Mesothelial cell of epicardium (in vitro differentiated cells): ENCODE measurements at places on chromosomes 1 and 21.

GRCh38 chr1:116879478-116880133, 30.1 kb upstream of the PTGFRN start:
- DNase-seq: no peak

DNA sequence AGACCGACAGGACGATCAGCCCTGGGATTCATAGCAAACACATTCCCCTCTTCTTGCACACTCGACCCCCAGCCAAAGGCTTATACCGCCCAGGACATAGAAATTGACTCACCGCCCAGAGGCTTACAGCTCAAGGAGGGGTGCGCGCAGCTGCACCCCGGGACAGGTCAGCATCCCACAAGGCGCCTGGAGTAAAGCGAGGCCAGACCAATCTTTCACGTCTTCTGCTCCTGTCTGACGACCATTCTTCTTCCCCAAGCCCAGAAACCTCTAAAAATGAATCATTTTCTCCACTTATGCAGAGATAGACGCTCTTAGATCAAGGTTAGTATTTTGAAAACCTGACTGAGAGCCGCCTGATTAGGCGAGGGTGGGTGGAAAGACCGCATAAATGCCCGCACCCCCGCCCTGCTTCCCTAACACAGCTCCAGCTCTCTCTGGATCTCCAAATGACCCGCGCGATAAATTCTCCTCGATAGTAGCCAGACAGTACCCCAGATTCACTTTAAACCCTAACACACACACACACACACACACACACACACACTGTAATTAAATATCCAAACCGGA, 1.9 kb upstream of the LHX8 start:
- no peak for DNase-seq

- no peak for DNase-seq
Measured at GRCh38 chr1:45355683-45356082, 15.4 kb upstream of the MUTYH start.

GRCh38 chr1:33004613-33005012, 32.1 kb downstream of the AK2 start:
- DNase-seq: no peak

DNA sequence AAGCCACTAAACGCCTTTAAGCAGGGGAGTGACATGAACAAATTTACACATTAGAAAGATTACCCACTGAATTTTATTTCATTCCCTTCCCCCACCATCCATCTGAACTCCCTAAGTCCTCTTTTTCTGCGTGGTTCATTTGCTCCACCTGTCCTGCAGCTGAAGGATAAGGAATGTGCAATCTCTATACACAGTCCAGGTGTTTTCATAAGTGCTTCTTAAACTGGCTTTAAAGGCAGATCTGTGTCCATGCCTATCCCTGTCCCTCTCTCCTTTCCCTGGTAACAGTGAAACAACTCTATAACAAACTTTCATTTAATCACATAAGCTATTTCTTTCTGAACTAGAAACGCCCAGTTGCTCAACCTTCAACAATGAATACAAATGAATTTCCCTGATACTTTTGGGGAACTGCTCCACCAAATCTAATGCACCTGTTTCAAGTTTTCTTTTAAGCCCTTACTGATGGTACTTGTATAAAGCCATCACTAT, 8.4 kb downstream of the GSTM3 start:
- no peak for DNase-seq

DNA sequence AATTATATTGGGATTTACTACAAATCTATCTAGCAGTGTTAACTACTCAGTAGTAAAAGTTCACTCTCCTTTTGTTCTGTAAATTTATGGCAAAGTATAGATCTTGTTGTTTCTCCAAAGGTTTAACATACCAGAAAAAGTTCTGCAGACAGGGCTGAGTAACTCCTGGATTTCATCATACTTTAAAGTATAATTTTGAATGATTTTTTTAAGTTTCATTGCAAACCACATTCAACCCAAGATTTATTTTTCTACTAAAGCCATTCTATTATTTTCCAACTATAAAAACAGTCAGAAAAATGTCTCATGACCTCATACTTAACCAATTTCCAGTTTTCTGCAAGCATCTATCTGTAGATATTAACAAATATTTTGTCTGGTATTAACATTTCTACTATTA, 585.8 kb upstream of the ZRANB2 start:
- DNase-seq: no peak

DNA sequence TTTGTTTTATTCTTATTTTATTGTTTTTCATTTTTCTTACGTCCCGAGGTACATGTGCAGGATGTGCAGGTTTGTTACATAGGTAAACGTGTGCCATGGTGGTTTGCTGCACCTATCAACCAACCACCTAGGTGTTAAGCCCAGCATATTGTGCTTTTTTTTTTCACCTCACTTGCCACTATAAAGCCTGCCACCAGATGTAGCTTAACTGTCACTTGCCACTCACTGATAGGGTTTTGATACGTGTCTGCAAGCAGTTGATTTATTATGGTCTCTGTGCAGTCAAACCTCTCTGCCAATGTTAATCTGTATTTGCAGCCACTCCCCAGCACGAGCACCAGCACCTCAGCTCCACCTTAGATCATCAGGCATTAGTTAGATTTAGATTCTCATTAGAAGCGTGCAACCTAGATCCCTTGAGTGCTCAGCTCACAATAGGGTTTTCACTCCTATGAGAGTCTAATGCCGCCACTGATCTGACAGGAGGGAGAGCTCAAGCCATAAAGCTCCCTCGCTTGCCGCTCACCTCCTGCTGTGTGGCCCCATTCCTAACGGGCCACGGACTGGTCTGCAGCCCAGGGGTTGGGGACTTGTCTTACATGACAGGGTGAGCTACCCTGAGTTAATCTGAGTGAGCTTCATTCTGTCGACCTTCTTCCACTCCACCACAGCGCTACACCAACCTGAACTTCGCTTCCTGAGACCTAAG, 17.9 kb upstream of the ABCG1 start:
- DNase-seq: no peak

GRCh38 chr1:54559111-54559548, 11.1 kb downstream of the ACOT11 start:
- DNase-seq: no peak

- DNase-seq: no peak
Measured at GRCh38 chr1:38097284-38097898, 50.8 kb upstream of the POU3F1 start.

- DNase-seq: no peak
Measured at GRCh38 chr21:38490411-38491020, 7.8 kb downstream of the ERG start.

GRCh38 chr1:36096500-36097432, 8.1 kb downstream of the ADPRS start:
- DNase-seq: no peak

DNA sequence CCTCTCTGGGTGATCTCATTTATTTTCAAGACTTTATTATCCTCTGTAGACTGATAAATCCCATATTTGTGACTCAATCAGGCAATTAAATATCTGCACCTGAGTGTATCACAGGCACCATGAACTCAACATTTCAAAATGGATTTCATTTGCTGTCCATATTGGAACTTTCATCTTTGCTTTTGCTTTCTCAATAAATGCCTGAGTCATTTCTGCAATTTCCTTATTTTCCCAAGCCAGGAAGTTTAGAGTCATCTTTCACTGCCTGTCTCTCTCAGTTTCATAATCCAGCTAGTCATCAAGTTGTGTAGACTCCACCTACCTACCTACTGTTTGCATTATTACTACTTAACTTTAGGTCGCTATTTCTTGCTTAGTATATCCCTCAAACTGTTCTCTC, 540.9 kb downstream of the LMO4 start:
- DNase-seq: no peak

DNA sequence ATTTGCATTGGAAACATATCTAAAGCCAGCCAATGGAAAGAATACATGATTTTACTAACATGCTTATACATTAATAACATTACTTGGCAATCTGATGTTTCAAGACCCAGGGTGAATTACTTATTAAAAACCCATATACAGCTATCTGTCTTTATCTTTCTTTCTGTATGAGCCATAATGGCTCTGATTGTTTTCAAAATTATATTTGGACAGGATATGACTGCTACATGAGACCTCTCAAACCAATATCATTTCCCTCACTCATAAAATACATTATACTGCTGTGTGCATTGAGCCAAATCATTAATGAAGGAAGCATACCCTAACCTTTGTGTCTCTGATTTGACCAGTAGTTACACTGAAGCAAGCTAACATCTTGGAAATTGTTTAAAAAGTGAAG, 205.9 kb upstream of the DPYD start:
- DNase-seq: no peak

DNA sequence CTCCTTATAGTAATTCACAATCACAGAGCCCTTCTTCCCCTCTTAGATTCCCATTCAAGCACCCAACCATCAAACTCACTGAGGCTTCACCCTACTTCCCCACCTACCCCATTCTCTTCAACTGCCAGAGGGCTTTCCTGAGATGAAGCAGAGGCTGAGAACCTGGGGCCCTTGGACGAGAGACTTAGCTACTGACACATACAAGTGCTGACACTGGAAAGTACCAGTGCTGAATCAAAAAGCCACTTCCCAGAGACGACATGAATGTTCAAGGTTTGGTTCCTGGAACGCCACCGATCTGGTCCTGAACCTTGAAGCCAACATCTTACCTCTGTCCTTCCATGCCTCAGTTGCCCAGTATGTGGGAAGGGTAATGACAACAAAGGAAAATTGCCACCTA, 16.6 kb upstream of the RAP1A start:
- DNase-seq: no peak

GRCh38 chr1:8540261-8540941, 222.5 kb downstream of the SLC45A1 start:
- no peak for DNase-seq

DNA sequence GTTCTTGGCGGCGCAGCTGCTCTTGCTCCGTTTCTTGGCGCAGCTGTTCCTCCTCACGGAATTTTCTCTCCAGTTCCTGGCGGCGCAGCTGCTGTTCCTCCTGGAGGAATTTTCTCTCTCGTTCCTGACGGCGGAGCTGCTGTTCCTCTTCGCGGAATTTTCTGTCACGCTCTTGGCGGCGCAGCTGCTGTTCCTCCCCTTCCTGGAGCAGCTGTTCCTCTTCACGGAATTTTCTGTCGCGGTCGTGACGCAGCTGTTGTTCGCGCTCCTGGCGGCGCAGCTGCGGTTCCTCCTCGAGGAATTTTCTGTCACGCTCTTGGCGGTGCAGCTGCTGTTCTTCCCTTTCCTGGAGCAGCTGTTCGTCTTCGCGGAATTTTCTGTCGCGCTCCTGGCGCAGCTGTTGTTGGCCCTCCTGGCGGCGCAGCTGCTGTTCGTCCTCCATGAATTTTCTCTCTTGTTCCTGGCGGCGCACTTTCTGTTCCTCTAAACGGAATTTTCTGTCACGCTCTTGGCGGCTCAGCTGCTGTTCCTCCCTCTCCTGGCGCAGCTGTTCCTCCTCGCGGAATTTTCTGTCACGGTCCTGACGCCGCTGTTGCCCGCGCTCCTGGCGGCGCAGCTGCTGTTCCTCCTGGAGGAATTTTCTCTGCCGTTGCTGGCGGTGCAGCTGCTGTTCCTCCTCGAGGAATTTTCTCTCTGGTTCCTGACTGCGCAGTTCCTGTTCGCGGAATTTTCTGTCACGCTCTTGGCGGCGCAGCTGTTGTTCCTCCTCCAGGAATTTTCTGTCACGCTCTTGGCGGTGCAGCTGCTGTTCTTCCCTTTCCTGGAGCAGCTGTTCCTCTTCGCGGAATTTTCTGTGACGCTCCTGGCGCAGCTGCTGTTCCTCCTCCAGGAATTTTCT, 7.0 kb downstream of the TCHH start:
- no peak for DNase-seq

DNA sequence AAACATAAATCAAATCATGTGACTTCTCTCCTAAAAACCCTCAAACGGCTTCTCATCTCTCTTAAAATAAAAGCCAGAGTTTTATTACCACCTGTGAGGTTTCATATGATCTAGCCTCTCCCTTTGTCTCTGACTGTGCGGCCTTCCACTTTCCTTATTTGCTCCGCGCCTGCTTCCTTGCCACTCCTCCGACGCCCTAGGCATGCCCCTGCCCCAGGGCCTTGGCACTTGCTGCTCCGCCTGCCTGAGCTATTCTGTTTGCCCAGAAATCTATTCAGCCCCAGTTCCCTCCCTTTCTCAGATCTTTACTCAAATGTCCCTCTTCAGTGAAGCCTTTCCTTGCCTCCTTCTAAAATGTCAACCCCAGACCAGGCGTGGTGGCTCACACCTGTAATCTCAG, 57.5 kb upstream of the DISP3 start:
- DNase-seq: no peak

- no peak for DNase-seq
Measured at GRCh38 chr1:10841118-10841517, 44.7 kb upstream of the CASZ1 start.

GRCh38 chr1:245971711-245972085, 535.4 kb downstream of the SMYD3 start:
- DNase-seq: no peak

GRCh38 chr1:7418442-7419080, 352.5 kb upstream of the VAMP3 start:
- DNase-seq: peak; percentile 30

GRCh38 chr1:87951852-87952251, 623.2 kb downstream of the LMO4 start:
- no peak for DNase-seq

DNA sequence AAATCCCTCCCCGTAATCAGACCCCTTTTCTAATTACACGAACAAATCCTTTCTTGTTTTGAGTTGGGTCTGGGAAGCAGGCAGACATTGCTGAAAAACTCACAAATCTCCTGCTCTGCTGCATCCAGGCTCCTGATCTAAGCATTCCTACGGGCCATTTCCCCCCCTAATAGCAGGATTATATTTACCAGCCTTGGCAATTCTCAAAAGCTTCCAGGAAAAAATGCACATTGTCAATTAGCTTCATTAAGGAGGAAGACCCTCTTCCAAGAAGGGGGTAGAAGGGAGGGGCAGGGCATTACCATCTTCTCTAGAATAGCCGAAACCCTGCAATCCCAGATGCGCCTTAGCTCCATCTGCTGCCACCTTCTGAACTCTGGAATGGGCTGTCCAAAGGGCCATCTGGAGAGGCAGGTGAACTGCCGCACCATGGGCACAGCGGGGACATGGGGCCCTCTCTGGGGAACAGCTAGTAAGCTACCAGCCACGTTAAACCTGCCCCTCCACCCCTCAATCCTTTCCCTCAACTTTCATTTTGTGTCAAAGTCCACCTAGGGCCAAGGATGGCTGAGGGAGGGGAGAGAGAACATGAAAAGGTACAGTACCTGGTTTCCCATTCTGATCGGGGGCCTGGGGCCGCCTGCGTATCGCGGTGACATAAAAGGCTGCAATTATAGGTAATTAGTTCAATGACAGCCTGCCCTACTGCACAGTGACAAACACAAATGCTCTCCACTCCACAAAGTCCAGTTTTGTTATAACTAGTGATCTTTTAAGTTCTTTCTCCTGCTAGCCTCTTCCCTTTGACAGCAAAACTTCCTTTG, 56.8 kb downstream of the MRPL37 start:
- no peak for DNase-seq

- DNase-seq: no peak
Measured at GRCh38 chr1:216181590-216181989, 241.7 kb downstream of the USH2A start.

- no peak for DNase-seq
Measured at GRCh38 chr1:23601135-23601967, 42.0 kb upstream of the ID3 start.

- DNase-seq: no peak
Measured at GRCh38 chr1:60583696-60584095, 498.7 kb upstream of the NFIA start.
